ENCODE measurements at places on chromosomes 3 and 15. TPM values are rescaled to one million over a fixed set of nuclear protein-coding genes. Genes with fewer than 3 reads are reported as not detected.

- no peak overlapping the region for H3K4me3 ChIP-seq
- peaks cover 2% of the 10 kb centered on the region for H3K4me1 ChIP-seq
- no peak overlapping the region for H3K27ac ChIP-seq
Observed at GRCh38 chr3:8445861-8446260, 55.8 kb upstream of the LMCD1 start.

- H3K27me3 ChIP-seq, result no peaks in the 10 kb centered on the region
- H3K4me1 ChIP-seq, result no peaks in the 10 kb centered on the region
- no peak overlapping the region for H3K4me3 ChIP-seq
- no peak for DNase-seq
- H3K36me3 ChIP-seq, result no peaks in the 10 kb centered on the region
Observed at GRCh38 chr15:66923438-66923881, 141.9 kb upstream of the SMAD3 start.

DNA sequence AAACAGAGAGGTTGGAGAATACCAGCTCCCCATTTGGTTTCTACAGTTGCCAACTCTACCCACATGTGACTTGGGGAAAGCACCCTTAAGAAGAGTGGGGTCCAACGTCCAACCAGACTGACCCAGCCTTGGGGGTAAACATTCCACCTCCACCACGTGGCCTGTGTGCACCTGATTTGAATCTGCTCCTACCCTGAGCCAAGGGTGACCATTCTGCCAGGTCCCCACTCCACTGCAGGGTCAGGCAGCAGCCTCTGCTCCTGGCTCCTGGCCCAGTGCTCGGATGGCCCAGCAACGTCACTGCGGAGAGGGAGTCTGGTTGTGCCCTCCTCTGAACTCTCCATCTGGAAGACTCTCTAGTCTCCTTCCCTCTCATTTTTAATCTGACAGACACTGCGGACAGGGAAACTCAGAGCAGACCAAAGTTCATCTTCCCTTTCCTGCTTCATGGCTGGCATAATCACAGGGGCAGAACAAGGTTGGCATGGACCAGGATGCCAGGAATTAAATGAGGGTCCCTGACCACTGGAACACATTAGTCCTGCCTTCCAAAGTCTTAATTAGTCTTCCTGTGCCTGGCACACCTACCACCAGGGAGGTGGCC lies 29.4 kb downstream of the FHIT start:
- no peak overlapping the region for H3K27ac ChIP-seq
- no peaks in the 10 kb centered on the region for H3K27me3 ChIP-seq
- no peak overlapping the region for H3K4me3 ChIP-seq
- DNase-seq, result no peak

GRCh38 chr3:130377960-130378676 lies 32.6 kb downstream of the COL6A5 start:
- no peaks in the 10 kb centered on the region for H3K4me1 ChIP-seq
- no peak overlapping the region for H3K4me3 ChIP-seq
- no peaks in the 10 kb centered on the region for H3K27me3 ChIP-seq
- no peak for DNase-seq
- H3K36me3 ChIP-seq, result no peaks in the 10 kb centered on the region

CFAP44 gene
- total RNA-seq, result 28.4 TPM

IL17RD gene
- total RNA-seq, result 3.0 TPM

LRRN1 gene
- 18.9 TPM for total RNA-seq
